ENCODE measurements at places on chromosomes 11 and 22. TPM values are rescaled to one million over a fixed set of nuclear protein-coding genes. Genes with fewer than 3 reads are reported as not detected.

DNA sequence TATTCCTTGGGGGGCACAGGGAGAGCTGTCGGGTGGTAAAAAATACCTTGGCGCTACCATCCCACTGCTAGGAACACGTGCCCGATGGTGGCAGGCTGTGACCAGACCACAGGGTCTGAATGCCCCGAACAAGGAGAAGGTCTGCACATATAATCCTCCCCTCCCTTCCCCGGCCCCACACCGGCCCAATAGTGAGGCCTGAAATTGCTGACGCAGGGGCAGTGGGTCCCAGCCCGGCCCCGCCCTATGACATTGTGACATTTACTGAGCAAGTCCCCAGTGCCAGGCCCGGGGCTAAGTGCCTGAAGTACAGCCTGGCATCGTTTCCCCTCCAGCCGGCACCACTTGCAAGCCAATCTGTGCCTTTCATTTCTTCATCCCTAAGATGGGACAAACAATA is 19.5 kb downstream of the MN1 start:
- H3K36me3 ChIP-seq = no peaks in the 10 kb centered on the region
- peaks cover 71% of the 10 kb centered on the region for H3K4me1 ChIP-seq
- peak overlapping the region; percentile 90 for H3K27ac ChIP-seq
- peak overlapping the region; percentile 16 for H3K4me3 ChIP-seq
- peak; percentile 71 for DNase-seq

- H3K27me3 ChIP-seq = peaks cover 58% of the 10 kb centered on the region
- no peaks in the 10 kb centered on the region for H3K36me3 ChIP-seq
- H3K4me3 ChIP-seq = no peak overlapping the region
- no peak for DNase-seq
- H3K27ac ChIP-seq = no peak overlapping the region
Observed at GRCh38 chr22:50016988-50017700, 4.6 kb upstream of the IL17REL start.

The NXPE2 gene
- total RNA-seq = 0.24 TPM

The C11orf71 gene
- total RNA-seq = 9.1 TPM
